Right lung (tissue), 10 donors: ENCODE measurements at places on chromosomes 3 and 15. TPM values are rescaled to one million over a fixed set of nuclear protein-coding genes. Genes with fewer than 3 reads are reported as not detected.

FXR1 gene
- polyA plus RNA-seq, result 240 TPM

- DNase-seq, result no peak
Measured at GRCh38 chr3:41045491-41045890, 153.8 kb upstream of the CTNNB1 start.

- no peak for DNase-seq
Measured at GRCh38 chr15:74127954-74128784, 2.2 kb upstream of the ISLR2 start.

HTR3E gene
- polyA plus RNA-seq, result not detected

DNA sequence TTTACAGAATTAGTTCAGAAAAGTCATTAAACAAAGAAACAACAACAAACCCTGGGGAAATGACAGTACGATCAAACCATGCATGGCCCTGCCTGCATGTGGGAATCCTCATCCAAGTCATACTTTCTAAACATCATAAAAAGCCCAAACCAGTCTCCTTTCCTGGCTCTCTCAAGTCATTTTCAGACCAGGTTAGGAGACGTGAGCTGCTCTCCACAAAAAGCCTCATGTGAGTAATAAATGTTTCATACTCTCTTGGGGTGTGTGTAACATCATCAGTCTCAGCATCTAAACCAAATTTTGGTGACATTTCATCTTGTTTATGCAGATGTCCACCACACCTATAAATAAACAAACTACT is 18.9 kb downstream of the GREM1 start:
- DNase-seq, result no peak

GRCh38 chr15:48414015-48414414 is 82.8 kb downstream of the DUT start:
- no peak for DNase-seq

DNA sequence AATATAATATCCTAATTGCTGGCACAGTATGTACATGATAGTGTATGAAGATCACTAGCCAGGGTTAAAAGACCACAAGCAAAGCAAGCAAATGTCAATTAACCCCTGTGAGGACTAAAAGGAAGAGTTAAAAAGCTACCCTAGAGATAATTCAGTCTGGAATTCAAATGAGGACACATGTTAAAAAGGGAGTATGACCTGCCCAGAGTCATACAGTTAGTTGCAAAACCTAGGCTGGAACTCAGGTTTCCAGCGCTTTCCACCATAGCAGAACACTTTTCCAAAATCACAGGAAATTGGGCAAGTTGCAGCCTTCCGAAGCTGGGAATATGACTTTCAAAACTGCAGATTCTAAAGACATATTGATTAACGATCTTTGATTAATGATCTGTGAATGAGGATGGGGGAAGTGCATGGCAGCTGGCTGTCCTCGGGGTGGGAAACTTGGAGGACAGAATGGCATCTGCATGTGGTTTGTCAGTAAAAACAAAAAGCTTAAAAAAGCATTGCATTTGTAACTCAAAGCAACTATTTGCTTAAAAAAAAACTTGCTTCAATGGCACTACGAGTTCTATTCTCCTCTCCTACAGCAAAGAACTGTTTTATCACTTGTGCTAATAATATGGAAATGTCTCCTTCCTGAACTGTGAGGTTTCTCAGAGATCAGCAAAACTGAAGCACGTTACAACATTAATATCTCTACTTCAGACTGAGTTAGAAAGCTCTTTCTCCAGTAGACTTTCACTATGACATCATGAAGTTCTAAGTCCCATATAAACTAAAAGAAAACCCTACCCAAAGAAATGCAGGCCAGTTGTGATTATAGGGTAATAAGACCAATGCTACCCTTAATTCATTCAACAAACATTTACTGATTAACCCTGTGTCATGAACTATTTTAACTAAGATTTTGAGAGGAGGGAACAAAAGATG is 46.2 kb downstream of the IGSF11 start:
- no peak for DNase-seq

AGTR1 gene
- polyA plus RNA-seq, result 30.7 TPM

PLSCR5 gene
- polyA plus RNA-seq, result not detected

MAP1A gene
- polyA plus RNA-seq, result 9.3 TPM

SLITRK3 gene
- 0.04 TPM for polyA plus RNA-seq

CDHR4 gene
- 5.8 TPM for polyA plus RNA-seq

DNA sequence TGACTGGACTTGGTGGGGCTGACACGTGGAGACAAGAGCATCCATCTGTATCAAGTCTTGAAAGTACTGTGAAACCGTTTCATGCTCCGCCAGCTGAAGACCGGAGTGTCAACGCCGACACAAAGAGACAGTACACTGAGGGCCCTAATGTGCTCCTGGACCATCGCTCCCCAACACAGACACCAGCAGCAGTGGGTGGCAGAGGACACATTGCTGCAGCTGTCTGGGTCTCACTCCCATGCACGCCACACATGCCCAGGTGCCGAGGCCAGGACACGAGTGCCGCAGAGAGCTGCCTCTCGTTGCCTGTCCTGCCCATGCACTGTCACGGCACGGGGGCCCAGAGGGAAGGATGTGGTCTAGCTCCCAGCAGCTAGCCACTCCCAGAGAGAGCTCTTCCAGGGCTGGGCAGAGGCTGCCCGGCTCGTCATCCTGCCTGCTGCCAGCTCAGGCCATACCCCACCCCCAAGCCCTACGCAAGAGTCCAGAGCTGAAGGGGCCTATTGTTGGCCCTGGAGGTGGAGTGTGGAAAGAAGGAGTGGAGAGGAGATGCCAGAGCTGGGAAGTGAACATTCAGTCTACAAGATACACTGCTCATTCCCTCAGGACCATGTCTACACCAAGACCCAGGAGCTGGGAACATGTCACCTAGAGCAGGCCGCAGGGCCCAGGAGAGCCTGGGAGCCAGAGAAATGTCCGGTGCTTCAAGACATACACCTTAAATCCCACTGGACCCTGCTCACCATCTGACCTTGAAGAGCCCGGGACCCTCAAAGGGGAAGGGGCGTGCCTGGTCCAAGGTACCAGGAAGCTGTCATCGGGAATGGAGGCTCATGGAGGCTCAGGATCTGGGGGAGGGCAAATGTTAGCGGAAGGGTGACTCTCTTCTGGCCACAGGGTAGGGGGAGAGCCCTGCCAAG is 7.7 kb downstream of the TNK2 start:
- no peak for DNase-seq

DNA sequence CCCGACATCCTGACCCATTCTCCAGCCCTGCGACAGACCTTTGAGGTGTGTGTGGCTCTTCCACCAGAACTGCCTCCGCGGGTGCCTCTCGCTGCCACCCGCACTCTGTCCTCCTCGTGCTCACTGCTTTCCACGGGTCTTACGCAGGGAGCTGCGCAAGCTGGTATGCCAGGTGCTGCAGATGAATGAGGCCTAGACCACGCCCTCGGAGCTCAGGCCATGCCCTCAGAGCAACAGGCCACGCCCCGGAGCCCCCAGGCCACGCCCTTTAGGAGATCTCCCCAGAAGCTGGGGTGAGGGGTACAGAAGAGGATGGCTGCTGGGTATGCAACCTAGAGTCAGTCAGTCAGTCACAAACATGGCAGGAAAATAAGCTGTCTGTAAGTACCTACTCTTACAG is 300.3 kb downstream of the GABRG3 start:
- DNase-seq, result no peak
